ENCODE measurements at places on chromosomes 7 and 10. TPM values are rescaled to one million over a fixed set of nuclear protein-coding genes. Genes with fewer than 3 reads are reported as not detected.

The SPDYE9 gene
- total RNA-seq = not detected

DNA sequence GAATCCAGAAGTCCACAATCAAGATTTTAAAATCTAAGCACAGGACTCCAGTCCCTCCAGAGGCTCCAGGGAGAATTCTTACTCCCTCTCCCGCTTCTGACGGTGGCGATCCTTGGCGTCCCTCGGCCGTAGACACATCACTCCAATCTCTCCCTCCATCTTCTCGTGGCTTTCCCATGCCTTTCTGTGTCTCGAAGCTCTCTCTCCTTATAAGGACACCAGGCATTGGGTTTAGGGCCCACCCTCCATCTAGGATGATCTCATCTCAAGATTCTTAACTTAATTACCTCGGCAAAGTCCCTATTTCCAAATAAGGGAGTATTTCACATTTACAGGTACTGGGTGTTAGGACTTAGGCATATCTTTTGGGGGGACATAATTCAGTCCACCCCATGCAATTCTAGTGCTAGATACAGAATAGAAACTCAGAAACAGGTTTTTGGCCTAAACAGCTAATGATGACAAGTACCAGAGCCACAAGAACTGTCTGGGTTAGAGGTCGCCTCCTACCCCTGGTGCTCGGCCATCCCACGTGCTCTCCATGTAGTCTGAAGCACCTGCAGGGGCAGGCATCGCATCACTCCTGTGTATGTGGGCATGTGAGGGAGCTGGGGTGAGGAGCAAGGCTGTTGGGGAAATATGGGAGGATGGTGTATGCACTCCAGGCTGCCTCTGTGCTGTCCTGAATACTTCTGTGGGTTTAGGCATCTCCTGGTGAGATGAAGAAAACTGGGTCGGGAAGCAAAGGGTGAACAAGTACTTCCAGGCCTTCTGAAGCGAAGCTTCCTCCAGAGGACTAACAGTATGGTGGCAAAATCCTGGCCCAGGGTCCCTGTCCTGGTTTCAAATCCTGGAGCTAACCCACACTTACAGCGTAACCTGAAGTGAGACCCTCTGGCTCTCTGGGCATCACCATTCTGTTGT lies 298.3 kb upstream of the ZMIZ1 start:
- no peak for DNase-seq
- H3K27me3 ChIP-seq = no peaks in the 10 kb centered on the region
- no peak overlapping the region for H3K27ac ChIP-seq

GRCh38 chr10:7433861-7434260 lies 23.0 kb upstream of the SFMBT2 start:
- no peak overlapping the region for H3K27ac ChIP-seq
- H3K4me3 ChIP-seq = no peak overlapping the region
- DNase-seq = no peak
- H3K4me1 ChIP-seq = no peaks in the 10 kb centered on the region
- no peaks in the 10 kb centered on the region for H3K36me3 ChIP-seq

- H3K27me3 ChIP-seq = no peaks in the 10 kb centered on the region
- no peaks in the 10 kb centered on the region for H3K36me3 ChIP-seq
- no peaks in the 10 kb centered on the region for H3K4me1 ChIP-seq
- H3K4me3 ChIP-seq = no peak overlapping the region
- DNase-seq = no peak
These were observed 211.4 kb downstream of the WDR37 start for GRCh38 chr10:1267568-1267967.

DNA sequence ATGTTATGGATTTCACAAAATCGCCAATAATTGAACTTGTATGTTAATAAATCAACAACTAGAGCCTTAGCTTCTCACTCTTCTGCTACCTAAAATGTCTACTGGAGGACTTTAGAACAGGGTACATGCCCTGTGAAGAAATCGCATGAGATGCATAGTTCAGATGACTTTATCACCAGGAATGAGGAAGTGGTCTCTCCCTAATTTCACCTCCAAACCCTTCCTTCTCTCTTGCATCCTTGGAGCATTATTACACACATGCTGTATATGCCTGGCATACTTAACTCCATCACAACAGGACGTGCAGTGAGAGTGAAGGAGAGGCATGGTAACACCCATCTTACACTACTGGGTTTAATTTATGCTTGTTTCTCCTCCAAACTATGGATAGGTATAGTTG lies 27.8 kb downstream of the RHEB start:
- peaks cover 26% of the 10 kb centered on the region for H3K4me1 ChIP-seq
- no peaks in the 10 kb centered on the region for H3K27me3 ChIP-seq
- H3K36me3 ChIP-seq = no peaks in the 10 kb centered on the region
- no peak for DNase-seq
- no peak overlapping the region for H3K27ac ChIP-seq

GRCh38 chr10:92200564-92200963 lies 90.3 kb downstream of the CPEB3 start:
- H3K4me1 ChIP-seq = no peaks in the 10 kb centered on the region
- no peak for DNase-seq
- H3K36me3 ChIP-seq = no peaks in the 10 kb centered on the region
- no peaks in the 10 kb centered on the region for H3K27me3 ChIP-seq

GRCh38 chr7:35697414-35698175 lies 2.7 kb upstream of the HERPUD2 start:
- DNase-seq = no peak
- H3K36me3 ChIP-seq = no peaks in the 10 kb centered on the region
- no peaks in the 10 kb centered on the region for H3K4me1 ChIP-seq
- no peak overlapping the region for H3K27ac ChIP-seq
- no peak overlapping the region for H3K4me3 ChIP-seq

DNA sequence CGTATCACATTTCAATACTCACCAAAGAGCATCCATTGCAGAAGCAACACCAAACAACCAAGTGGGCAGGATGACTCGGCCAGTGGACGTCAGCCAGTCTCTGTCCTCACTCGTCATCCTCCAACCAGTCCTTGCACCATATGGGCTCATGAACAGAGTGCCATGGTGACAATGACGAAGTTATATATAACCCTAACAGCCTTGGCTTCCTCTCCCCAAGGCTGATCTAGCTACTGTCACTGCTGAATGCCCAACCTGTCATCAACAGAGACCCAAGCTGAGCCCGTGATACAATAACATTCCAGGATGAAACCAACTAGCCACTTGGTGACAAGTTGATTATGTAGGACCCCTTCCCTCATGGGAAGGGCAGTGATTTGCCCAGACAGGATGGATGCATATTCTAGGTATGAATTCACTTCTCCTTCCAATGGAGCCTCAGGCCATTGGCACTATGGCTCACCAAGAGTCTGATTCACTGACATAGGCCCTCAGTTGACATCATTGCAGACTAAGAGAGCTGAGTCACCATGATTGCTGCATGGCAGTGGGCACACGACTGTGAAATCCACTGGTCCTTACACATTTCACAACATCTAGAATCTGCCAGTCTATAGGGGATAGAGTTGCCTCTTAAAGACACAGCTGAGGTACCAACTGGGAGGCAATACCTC lies 26.3 kb upstream of the PPIF start:
- DNase-seq = no peak
- no peaks in the 10 kb centered on the region for H3K4me1 ChIP-seq
- no peak overlapping the region for H3K4me3 ChIP-seq
- H3K36me3 ChIP-seq = no peaks in the 10 kb centered on the region
- no peak overlapping the region for H3K27ac ChIP-seq

The MYL7 gene
- total RNA-seq = not detected

- no peak overlapping the region for H3K27ac ChIP-seq
- H3K36me3 ChIP-seq = no peaks in the 10 kb centered on the region
- DNase-seq = no peak
- H3K4me3 ChIP-seq = no peak overlapping the region
These were observed 356.4 kb downstream of the GALNT17 start for GRCh38 chr7:71488308-71488707.

DNA sequence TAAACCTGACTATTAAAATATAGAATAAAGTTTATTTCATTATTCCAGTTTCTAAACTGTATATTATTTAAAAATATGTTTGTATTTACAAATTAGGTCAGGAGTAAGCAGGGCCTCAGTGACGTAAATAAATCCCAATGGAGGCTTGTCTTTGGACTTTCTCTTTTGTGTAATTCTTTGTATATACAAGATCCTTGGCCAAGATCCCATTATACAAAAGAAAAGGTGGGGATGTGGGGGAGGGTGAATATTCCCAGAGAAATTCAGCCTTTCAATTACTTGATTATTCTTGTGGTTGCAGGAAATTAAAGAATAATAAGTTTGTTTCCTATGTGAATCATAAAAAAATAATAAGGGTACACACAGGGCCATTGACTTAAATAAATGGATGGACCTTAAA lies 178.7 kb upstream of the PRPS1L1 start:
- H3K27me3 ChIP-seq = no peaks in the 10 kb centered on the region
- DNase-seq = no peak
- no peak overlapping the region for H3K4me3 ChIP-seq
- H3K36me3 ChIP-seq = no peaks in the 10 kb centered on the region

GRCh38 chr7:130418306-130418705 lies 22.5 kb downstream of the CEP41 start:
- no peaks in the 10 kb centered on the region for H3K4me1 ChIP-seq
- no peak for DNase-seq
- H3K27me3 ChIP-seq = no peaks in the 10 kb centered on the region
- no peaks in the 10 kb centered on the region for H3K36me3 ChIP-seq
- H3K27ac ChIP-seq = no peak overlapping the region
- no peak overlapping the region for H3K4me3 ChIP-seq

DNA sequence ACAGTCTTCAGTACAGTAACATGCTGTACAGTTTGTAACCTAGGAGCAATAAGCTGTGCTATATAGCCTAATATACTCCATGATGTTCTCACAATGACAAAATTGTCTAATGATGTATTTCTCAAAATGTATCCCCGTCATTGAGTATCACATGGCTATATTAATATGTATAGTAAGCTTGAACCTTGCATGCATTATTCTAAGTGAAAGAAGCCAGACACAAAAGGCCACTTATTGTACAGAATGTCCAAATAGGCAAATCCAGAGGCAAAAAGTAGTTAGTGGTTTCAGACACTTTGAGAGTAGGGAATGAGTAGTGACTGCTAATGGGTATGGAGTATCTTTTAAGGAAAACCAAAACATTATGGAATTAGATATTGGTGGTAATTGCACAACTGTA lies 545.1 kb downstream of the ATRNL1 start:
- no peaks in the 10 kb centered on the region for H3K36me3 ChIP-seq
- no peaks in the 10 kb centered on the region for H3K4me1 ChIP-seq
- no peaks in the 10 kb centered on the region for H3K27me3 ChIP-seq
- DNase-seq = no peak

The LYZL2 gene
- not detected for total RNA-seq

- no peak overlapping the region for H3K4me3 ChIP-seq
- H3K27ac ChIP-seq = no peak overlapping the region
- H3K27me3 ChIP-seq = peaks cover 2% of the 10 kb centered on the region
- no peaks in the 10 kb centered on the region for H3K4me1 ChIP-seq
- no peak for DNase-seq
These were observed 8.6 kb upstream of the CHRM2 start for GRCh38 chr7:136859803-136860202.

The WNT8B gene
- 0.14 TPM for total RNA-seq

DNA sequence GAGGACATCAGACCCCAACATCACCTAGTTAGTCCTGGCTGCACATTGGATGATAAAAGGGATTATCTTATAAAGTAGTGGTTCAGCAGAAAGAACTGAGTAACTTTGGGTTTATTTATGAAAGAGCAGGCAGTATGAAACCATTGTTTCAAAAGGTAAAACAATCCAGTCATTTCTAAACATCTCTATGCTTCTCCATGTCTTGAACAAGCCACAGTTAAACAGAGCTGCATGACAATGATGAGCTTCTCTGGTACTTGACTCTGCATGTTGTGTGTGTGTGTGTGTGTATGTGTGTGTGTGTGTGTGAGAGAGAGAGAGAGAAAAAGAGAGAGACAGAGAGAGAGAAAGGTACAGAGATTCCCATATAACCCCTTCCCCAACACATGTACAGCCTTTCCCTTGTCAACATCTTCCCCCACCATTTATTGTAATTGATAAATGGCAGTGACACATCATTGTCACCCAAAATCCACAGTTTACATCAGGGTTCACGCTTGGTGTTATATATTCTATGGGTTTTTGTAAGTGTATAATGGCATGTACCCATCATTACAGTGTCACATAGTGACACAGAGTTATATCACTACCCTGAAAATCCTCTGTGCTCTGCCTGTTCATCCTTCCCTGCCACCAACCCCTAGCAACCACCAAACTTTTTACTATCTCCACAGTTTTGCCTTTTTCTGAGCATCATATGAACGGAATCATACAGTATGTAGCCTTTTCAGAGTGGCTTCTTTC lies 32.8 kb upstream of the SLC18A3 start:
- H3K27ac ChIP-seq = no peak overlapping the region
- H3K27me3 ChIP-seq = no peaks in the 10 kb centered on the region
- H3K4me3 ChIP-seq = no peak overlapping the region
- H3K36me3 ChIP-seq = no peaks in the 10 kb centered on the region
- no peak for DNase-seq

- H3K4me1 ChIP-seq = no peaks in the 10 kb centered on the region
- H3K36me3 ChIP-seq = no peaks in the 10 kb centered on the region
- no peak for DNase-seq
- H3K27me3 ChIP-seq = no peaks in the 10 kb centered on the region
- no peak overlapping the region for H3K27ac ChIP-seq
These were observed 65.3 kb downstream of the NPY start for GRCh38 chr7:24349339-24349738.

DNA sequence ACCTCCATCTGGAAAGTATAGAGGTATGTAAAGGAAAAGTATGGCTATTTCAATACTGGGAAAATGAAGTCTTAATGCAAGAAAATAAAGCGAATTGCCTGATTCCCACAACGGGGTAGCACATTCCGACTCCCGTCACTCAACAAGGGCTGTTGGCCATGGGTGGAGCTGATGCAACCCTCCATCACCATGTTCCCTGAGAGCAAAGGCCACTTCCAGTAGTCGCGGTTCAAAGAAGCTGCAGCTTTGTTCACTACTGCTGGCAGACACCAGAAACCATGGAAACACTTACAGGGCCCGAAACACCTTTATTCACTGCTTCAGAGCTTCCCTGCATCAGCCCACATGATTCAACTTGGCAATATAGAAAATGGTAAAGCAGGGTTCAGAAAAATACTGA lies 44.0 kb downstream of the TMEM26 start:
- DNase-seq = no peak
- H3K27ac ChIP-seq = no peak overlapping the region
- no peaks in the 10 kb centered on the region for H3K36me3 ChIP-seq
- H3K4me3 ChIP-seq = no peak overlapping the region

GRCh38 chr7:92589056-92589455 lies 1.1 kb downstream of the FAM133B start:
- DNase-seq = no peak
- H3K4me1 ChIP-seq = peaks cover 31% of the 10 kb centered on the region
- H3K27ac ChIP-seq = no peak overlapping the region
- H3K27me3 ChIP-seq = no peaks in the 10 kb centered on the region

- DNase-seq = no peak
- no peaks in the 10 kb centered on the region for H3K27me3 ChIP-seq
- no peaks in the 10 kb centered on the region for H3K36me3 ChIP-seq
- H3K4me1 ChIP-seq = no peaks in the 10 kb centered on the region
- no peak overlapping the region for H3K4me3 ChIP-seq
These were observed 56.8 kb downstream of the SEMA3A start for GRCh38 chr7:84137812-84138211.

- H3K4me3 ChIP-seq = no peak overlapping the region
- H3K4me1 ChIP-seq = no peaks in the 10 kb centered on the region
- no peak for DNase-seq
These were observed 28.7 kb upstream of the RUFY2 start for GRCh38 chr10:68435803-68436202.
